ENCODE measurements at places on chromosomes 7 and 10.

DNA sequence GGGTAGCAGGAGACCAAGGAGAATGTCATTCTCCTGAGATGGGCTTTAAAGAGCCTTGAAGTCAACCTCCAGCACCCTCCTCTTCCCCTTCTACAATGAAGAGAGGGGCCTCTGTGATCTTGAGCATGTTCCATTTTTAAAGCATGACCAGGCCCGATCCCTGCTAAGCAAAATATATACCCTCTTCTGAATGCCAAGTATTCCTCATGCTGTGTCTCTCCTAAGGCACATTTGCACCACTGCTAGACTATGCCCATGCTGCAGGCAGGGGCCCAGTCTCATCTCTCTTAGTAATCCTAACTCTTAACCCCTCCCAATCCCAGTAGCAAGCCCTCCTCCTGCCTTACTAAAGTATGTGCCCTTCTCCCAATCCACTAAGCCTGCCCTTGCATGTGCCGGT lies 18.4 kb downstream of the SORBS1 start:
- H3K27me3 ChIP-seq: no peaks in the 10 kb centered on the region
- H3K4me1 ChIP-seq: no peaks in the 10 kb centered on the region
- DNase-seq: no peak
- H3K36me3 ChIP-seq: no peaks in the 10 kb centered on the region
- no peak overlapping the region for H3K4me3 ChIP-seq

- H3K4me1 ChIP-seq: peaks cover 2% of the 10 kb centered on the region
- H3K27me3 ChIP-seq: no peaks in the 10 kb centered on the region
- H3K4me3 ChIP-seq: no peak overlapping the region
- H3K27ac ChIP-seq: no peak overlapping the region
Observed at GRCh38 chr7:140200061-140200989, 23.5 kb upstream of the KDM7A start.

DNA sequence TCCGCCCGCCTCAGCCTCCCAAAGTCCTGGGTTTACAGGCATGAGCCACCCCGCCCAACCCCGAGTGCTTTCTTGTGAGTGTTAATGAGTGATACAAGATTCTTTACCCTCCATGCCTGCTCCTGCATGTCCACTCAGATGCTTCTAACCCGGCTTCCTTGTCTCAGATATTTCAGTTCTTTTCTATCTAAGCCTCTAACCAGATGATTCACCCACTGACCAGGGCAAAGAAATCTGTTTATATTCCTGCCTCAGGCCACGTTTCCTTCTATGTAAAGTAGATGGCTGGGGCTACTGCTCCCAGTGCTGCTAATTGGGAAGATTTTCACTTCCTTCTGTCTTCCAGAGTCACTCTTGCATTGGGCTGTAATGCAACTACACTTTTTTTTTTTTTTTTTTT lies 395.1 kb upstream of the ANKRD30A start:
- H3K36me3 ChIP-seq: no peaks in the 10 kb centered on the region
- peaks cover 8% of the 10 kb centered on the region for H3K4me1 ChIP-seq
- no peak for DNase-seq
- H3K27ac ChIP-seq: no peak overlapping the region

DNA sequence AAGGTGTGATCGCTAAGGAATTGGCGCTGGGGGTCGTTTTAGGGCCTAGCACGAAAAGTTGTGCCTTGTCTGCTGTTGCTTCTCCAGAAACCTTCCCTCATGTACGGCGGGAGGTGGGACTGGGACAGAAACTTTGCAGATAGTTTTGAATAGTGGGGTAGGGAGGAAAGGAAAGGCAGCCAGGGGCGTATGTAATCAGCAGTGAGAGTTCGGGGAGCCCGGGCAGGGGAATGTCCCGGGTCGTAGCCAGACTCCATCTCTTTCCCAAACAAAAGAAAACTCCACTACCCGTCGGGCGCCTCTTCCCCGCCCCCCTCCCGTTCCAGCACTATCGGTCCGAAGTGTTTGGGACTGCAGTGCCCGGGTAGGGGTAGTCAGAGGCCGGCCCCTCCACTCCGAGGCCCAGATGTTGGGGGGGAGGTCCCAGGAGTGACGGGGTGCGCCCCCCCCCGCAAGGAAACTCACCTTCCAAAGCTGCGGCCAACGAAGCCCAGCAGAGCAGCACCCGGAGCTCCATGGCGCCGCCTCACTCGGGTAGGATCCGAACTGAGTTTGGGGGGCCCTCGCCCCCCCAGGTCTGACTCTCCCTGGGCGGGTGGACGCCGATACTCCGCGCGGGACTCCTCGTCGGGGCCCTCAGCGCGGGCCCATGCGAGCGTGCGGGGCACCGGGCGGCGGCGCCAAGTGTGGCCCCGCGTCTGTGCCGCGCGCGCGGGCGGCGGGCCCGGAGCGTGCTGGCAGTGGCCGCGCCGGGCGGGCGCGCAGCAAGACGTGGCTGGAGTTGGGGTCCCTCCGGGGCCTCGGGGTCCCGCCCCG lies 601 bp downstream of the EPHB4 start:
- DNase-seq: no peak
- peak overlapping the region; percentile 80 for H3K27ac ChIP-seq
- H3K4me3 ChIP-seq: peak overlapping the region; percentile 97
- peaks cover 33% of the 10 kb centered on the region for H3K36me3 ChIP-seq
- no peaks in the 10 kb centered on the region for H3K27me3 ChIP-seq

- no peak overlapping the region for H3K27ac ChIP-seq
- no peaks in the 10 kb centered on the region for H3K4me1 ChIP-seq
- no peak for DNase-seq
- no peaks in the 10 kb centered on the region for H3K36me3 ChIP-seq
- no peaks in the 10 kb centered on the region for H3K27me3 ChIP-seq
- no peak overlapping the region for H3K4me3 ChIP-seq
Observed at GRCh38 chr10:9175200-9175599, 1120.7 kb downstream of the GATA3 start.

DNA sequence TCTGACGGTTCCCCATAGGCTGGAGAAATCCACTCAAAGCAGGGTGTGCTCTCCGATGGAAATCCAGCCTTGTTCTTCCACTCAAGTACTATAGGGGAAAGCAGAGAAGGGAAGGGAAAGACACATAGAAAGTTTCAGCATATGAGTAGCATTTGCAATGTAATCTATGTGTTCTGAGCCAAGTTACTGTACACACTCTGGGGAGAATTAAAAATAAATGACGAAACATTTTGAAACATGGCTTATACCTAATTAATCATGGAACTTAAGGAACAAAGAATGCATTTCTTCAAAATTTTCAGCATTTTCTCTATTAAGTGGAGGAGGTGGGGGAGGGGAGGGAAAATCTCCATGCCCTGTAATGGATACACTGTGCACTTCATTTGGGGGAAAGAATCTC lies 198.1 kb upstream of the HABP2 start:
- H3K4me3 ChIP-seq: no peak overlapping the region
- no peaks in the 10 kb centered on the region for H3K36me3 ChIP-seq
- no peaks in the 10 kb centered on the region for H3K4me1 ChIP-seq
- DNase-seq: no peak
- H3K27me3 ChIP-seq: peaks cover 5% of the 10 kb centered on the region

GRCh38 chr10:127117125-127117524 lies 79.3 kb downstream of the INSYN2A start:
- peaks cover 13% of the 10 kb centered on the region for H3K36me3 ChIP-seq
- H3K27ac ChIP-seq: no peak overlapping the region
- no peaks in the 10 kb centered on the region for H3K4me1 ChIP-seq
- no peak for DNase-seq
- H3K27me3 ChIP-seq: no peaks in the 10 kb centered on the region

GRCh38 chr7:11775401-11775800 lies 56.6 kb downstream of the THSD7A start:
- H3K4me1 ChIP-seq: no peaks in the 10 kb centered on the region
- no peaks in the 10 kb centered on the region for H3K36me3 ChIP-seq

DNA sequence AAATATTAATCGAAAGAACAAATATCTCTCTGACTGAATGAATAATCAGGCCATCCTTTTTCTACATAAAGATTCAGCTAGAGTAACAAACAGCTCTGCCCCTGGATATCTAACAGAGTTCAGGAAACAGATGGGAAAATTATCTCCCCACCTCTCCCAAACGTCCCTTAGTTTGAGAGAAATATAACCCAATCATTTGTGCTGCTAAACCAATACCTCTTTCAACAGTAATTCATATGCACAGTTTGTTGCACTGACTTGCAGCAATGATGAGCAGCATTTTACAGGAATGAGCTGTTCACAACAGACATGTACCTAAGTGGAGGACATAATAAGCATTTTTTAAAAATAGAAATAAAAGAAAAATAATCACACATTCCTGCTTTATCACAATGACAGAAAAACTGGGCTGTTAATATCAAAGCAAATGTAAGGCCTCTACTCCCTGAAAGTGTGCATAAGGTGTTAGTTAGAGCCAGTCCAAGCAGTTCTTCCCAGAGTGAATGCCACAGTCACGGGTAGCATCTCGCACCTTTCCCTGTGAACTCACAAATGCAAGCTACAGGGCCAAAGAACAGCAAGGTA lies 2.3 kb downstream of the CREB3L2 start:
- no peaks in the 10 kb centered on the region for H3K27me3 ChIP-seq
- H3K4me3 ChIP-seq: peak overlapping the region; percentile 90
- no peak for DNase-seq
- H3K4me1 ChIP-seq: peaks cover 21% of the 10 kb centered on the region
- H3K27ac ChIP-seq: peak overlapping the region; percentile 72

DNA sequence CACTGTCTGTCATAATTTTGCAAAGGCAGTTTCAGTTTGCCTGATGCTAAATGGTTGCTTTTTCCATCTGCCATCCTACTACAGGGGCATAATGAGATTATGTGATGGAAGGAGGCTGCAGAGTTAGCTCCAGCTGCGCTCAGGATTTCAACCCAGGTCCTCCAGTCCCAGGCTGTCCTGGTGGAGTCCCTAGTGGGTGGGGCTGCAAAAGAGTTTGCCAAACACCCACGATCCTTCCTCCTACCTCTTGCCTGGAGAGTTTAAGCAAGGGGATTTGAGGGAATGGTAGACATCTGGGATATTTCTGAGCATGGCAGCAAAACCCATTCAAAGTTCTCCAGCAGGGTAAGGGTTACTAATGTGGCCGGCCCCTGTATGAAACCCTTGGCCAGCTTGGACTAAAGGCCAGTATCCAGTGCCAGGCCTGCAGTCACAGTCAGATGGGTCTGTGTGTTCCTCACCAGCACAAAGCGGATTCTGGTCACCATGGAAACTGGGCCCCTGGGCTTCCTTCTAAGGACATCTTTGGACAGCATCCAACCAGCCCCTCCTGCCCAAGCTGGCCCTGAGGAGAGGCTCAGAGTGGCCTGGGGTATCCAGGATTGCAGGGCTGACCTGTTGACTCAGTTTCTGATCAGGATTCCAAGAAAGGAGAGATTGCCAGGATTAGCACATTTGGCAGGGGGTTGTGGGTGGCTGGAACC lies 42.7 kb upstream of the CHST3 start:
- H3K27me3 ChIP-seq: no peaks in the 10 kb centered on the region
- no peaks in the 10 kb centered on the region for H3K36me3 ChIP-seq
- H3K4me1 ChIP-seq: peaks cover 21% of the 10 kb centered on the region
- no peak overlapping the region for H3K4me3 ChIP-seq

DNA sequence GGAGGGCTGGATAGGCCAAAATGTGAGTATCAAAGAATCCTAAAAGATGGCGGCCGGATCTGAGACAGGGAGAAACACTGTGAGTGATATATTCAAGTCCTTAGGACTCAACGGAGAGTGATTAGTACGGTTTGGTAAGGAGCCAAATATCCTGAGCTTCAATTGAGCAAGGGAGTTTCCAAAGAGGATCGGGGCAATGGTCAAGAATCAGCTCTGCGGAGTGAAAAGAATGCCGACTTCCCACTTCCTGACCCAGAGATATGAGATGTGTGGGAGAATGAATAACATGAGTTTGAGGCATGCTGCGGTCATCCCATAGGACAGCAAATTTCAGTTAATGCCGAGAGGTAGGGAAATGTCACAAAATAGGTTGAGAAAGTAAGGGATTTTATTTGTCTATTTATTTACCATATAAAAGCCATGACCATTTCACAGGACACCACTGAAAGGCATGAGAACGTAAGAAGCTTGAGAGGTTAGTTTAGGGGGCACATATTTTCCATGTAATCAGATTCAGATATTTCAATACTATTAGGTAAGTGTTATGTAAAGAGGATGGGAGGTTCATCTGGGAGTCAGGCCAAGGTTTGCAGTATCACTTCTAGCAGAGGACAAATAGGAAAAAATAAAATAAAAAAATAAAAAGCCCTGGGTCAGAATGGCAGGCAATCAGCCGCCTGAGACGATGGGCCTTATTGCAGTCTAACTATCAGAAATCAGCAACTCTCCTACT lies 165.6 kb downstream of the HGF start:
- no peak for DNase-seq
- no peaks in the 10 kb centered on the region for H3K27me3 ChIP-seq
- no peak overlapping the region for H3K27ac ChIP-seq

DNA sequence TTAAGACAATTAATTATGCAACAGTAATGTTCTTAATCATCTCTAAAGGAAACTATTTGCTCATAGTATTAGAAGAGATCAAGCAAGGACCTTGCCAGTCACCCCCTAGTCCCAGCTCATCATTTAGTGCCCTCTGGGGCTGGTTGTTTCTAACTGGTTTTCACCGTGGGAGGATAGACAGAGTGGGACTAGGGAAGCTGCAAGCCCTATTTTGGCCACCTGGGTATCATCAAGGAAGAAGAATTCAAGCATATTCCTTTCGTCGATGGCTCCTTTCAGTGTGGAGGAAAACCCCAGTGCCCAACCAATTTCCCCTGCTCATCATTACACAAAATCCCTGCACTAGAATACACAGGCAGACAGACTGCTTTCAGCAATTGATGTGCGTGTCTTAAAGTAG lies 30.6 kb upstream of the FGFR2 start:
- no peaks in the 10 kb centered on the region for H3K36me3 ChIP-seq
- no peak for DNase-seq
- no peak overlapping the region for H3K27ac ChIP-seq
- no peak overlapping the region for H3K4me3 ChIP-seq
- no peaks in the 10 kb centered on the region for H3K27me3 ChIP-seq

DNA sequence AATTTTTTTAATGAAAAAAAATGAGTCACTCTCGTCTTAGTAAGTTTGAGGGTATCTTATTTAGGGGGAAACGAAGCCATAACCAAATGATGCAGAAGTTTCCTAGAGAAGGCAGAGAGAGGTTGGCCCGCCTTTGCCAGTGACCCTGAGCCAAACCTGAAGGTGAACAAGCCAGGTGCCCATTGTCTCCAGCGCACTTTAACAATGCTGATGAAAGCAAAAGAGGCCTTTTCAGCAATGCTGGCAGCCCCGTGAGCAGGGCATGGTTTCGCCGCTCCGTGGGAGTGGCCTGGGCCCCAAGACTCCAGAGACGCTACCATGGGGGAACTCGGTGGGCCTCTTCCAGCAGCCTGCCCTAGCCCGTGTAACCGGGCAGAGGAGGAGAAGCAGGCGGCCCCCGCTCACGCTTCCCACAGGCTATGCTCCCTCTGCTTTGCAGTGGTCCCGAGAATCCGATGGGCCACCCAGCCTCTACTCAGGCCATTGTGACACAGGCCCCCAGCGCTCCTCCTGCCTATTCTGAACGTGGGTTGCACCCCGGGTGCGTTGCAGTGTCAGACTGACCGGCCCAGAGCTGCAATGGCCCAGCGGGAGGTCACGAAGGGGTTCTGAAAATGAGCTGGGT lies 14.0 kb upstream of the UNCX start:
- no peaks in the 10 kb centered on the region for H3K4me1 ChIP-seq
- no peaks in the 10 kb centered on the region for H3K36me3 ChIP-seq
- H3K27me3 ChIP-seq: peaks cover 65% of the 10 kb centered on the region
- no peak overlapping the region for H3K27ac ChIP-seq

GRCh38 chr10:116371737-116372136 lies 47.5 kb downstream of the CCDC172 start:
- no peak overlapping the region for H3K27ac ChIP-seq
- H3K4me3 ChIP-seq: no peak overlapping the region
- no peaks in the 10 kb centered on the region for H3K27me3 ChIP-seq
- DNase-seq: no peak
- H3K4me1 ChIP-seq: no peaks in the 10 kb centered on the region
